ENCODE measurements at places on chromosomes 1 and 21. TPM values are rescaled to one million over a fixed set of nuclear protein-coding genes. Genes with fewer than 3 reads are reported as not detected.
A peak's percentile ranks its signal among the peaks of the same experiment; 100 is the strongest.

DNA sequence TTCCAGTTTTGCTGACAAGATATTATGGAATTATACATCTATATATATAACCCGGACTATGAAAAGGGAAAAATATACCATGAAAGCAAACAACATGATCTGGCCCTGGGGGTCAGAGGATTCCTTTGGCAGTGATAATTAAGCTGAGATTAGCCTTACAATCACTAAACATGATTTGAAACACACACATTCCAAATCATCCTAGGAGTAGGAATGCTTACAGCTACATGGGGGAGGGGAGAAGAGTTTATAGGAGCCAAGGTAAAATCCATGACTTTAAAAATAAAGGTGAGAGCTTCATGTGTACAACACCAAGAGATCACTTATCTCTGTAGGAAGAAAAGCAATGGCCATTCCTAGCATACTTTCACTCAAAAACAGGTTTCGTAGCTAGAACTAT lies 57.6 kb downstream of the AKT3 start:
- no peak for DNase-seq
- H3K4me3 ChIP-seq = no peak overlapping the region
- H3K27ac ChIP-seq = no peak overlapping the region

DNA sequence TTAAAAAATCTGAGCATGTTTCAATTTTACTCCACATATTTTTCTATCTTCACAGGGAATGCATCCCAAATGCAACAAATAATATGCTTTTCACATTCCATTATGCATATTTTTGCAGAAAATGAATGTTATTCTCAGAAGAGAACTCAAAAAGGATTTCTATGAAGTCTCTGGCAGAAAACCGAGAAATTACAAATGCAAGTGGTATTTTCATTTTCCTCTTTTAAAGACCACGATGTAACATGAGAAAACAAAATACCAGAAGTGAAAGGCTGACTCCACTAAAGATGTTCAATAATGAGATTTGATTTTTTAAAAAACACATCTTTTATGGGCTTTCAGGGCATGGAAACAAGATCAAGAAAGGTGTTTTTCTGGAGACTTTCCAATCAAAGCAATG lies 5.0 kb upstream of the PDC start:
- H3K27me3 ChIP-seq = no peaks in the 10 kb centered on the region
- H3K27ac ChIP-seq = no peak overlapping the region
- no peak for DNase-seq
- no peaks in the 10 kb centered on the region for H3K4me1 ChIP-seq
- H3K36me3 ChIP-seq = no peaks in the 10 kb centered on the region

DNA sequence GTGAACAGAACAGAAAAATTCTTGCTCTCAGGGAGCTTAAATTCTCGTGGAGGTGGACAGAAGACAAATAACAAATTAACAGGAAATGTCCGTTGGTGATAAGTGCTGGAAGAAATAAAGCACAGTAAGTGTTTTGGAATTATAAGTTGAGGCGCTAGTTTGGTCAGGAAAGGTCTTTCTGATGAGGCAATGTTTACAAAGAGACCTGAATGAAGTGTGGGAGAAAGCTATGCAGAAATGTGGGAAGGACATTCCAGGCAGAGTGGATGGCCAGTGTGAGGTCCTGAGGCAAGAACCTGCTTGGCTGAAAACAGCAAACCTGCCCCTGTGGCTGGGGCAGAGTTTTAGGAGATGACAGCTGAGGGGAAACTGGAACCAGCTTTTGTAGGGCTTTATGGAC lies 23.3 kb downstream of the NGF start:
- H3K27me3 ChIP-seq = no peaks in the 10 kb centered on the region
- DNase-seq = peak; percentile 23
- H3K27ac ChIP-seq = no peak overlapping the region
- no peaks in the 10 kb centered on the region for H3K36me3 ChIP-seq

The EFCAB14 gene
- total RNA-seq = 61.6 TPM

The GBP3 gene
- total RNA-seq = 0.48 TPM

The MIS18A gene
- total RNA-seq = 27.5 TPM

The AGBL4 gene
- not detected for total RNA-seq

Measured in Caco-2 (cell line).